ENCODE measurements at places on chromosomes 6 and 20.

DNA sequence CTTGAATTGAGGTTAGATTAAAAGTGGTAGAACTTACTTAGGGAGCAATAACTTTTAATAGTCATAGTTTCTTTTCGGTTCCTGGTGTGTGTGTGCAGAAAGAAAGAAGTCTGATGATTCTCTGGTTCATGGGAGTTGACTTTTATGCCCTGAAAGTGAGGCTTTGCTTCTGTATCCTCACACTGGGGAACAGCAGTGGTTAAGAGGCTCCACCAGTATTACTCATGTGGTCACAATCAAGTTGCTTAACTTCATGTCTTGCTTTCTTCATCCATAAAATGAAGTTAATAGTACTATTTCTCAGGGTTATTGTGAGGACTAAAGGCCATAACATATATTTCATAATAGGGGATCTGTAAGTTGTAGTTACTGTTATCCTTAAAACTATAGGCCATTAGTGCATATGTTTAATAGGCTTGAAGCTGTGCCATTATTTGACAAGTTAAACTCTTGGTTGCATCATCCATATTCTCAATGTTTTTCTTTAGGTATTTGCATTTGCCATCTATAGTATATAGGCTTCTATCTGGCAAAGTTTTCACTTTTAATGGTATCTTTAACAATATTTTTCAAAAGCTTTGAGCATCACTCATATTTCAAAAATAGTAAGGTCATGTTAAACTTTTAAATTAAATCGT is 262.4 kb downstream of the PLCB1 start:
- DNase-seq = no peak

DNA sequence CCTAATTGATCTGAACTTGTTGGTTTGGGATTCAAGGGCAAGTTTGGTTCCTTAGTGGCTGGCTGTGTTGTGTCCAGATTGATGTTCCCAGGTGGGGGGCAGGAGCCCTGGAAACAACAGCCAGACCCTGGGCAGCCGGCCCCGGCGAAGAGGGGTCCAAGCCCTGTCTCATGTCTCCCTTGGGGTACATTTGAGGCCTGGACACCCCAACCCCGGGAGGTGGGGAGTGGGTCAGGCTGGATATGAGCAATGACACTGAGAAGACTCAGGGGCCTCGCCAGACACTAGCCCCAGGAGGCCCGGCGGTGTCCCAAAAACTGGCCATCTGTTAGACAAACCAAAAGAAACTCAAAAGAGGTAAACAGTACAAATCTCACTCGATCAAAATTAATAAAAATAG is 79.6 kb downstream of the YTHDF1 start:
- DNase-seq = no peak

- DNase-seq = no peak
Observed at GRCh38 chr6:12873691-12874090, 157.1 kb downstream of the PHACTR1 start.

- DNase-seq = no peak
Observed at GRCh38 chr6:155412335-155412734, 43.3 kb downstream of the NOX3 start.

DNA sequence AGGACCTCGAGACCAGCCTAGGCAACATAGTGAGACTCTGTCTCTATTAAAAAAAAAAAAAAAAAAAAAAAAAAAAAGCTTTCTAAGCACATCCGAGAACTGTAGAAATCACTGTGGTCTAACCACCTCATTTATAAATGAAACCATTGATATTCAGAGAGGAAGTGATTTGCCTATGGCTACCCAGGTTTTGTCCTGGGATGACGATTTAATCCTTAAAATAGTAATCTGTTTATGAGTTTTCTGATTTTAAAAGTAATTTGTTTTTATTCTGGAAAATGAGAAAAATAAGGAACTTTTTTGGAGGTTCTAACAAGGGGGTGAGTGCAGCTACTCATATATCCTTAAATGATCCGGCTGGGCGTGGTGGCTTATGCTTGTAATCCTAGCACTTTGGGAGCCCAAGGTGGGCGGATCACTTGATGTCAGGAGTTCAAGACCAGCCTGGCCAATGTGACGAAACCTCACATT is 6.5 kb upstream of the BTN3A2 start:
- DNase-seq = no peak

GRCh38 chr6:166308769-166309589 is 787 bp upstream of the PRR18 start:
- no peak for DNase-seq

DNA sequence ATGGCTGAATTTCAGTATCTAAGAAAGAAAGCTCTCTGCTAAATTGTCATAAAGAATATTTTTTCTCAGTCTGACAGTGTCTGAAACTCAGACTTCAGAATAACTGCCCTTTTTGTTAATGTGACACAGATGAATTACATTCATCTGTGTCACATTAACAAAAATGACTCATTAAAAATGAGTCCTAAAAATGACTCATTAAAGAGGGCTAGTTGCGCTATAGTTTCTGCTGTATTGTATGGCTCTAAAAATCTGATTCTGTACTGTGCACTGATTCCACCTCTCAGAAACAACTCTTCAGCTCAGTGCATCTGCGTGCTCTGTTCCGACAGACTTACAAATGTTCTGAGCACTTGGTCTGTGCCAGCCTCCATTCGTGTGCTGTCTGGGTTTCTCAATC is 15.0 kb downstream of the RNF114 start:
- no peak for DNase-seq

All from tongue (tissue), 3 donors.